ENCODE measurements at places on chromosomes 5 and 9. TPM values are rescaled to one million over a fixed set of nuclear protein-coding genes. Genes with fewer than 3 reads are reported as not detected.
A peak's percentile ranks its signal among the peaks of the same experiment; 100 is the strongest.

Gene IL4
- not detected for total RNA-seq

DNA sequence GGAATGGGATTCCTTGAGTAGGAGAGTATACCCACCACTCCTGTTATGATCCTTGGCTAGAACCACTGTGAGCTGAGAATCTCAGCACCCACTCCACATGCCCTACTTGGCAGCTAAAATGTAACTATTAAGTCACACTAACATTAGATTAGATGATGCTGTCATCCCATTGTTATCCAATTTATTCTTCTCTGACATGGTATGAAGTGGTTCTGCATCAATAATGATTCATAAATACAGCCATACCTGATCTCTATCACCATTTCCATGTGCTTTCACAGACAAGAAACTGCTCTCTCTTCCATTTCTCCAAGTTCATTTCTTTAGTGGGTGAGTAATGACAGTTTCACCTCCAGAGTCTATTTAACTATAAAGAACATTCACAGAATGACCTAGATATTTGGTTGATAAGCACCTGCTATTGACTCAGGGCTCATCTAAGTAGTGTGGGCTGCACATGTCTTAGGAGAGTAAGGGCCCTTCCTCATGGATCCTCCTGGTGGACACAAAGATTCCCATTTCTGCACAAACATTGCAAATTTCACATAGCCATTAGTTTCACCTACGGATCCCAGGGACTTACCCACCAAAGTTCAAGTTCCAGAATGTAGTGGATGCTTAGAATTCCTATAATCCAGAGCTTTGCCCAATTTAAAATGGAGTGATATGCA is 187.9 kb downstream of the EBF1 start:
- H3K4me1 ChIP-seq: no peaks in the 10 kb centered on the region
- no peaks in the 10 kb centered on the region for H3K27me3 ChIP-seq
- H3K4me3 ChIP-seq: no peak overlapping the region
- no peak overlapping the region for H3K27ac ChIP-seq
- no peak for DNase-seq

GRCh38 chr5:8751971-8752370 is 793.9 kb downstream of the SEMA5A start:
- no peak for DNase-seq
- no peaks in the 10 kb centered on the region for H3K4me1 ChIP-seq
- H3K4me3 ChIP-seq: no peak overlapping the region
- no peaks in the 10 kb centered on the region for H3K27me3 ChIP-seq

Gene CAMK4
- total RNA-seq: 4.7 TPM

Gene CCDC171
- total RNA-seq: 5.1 TPM

GRCh38 chr5:179765400-179765799 is 28.4 kb upstream of the LTC4S start:
- H3K27ac ChIP-seq: peak overlapping the region; percentile 20
- no peaks in the 10 kb centered on the region for H3K27me3 ChIP-seq
- H3K4me1 ChIP-seq: peaks cover 32% of the 10 kb centered on the region
- peak overlapping the region; percentile 35 for H3K4me3 ChIP-seq
- peaks cover 2% of the 10 kb centered on the region for H3K36me3 ChIP-seq
- no peak for DNase-seq

DNA sequence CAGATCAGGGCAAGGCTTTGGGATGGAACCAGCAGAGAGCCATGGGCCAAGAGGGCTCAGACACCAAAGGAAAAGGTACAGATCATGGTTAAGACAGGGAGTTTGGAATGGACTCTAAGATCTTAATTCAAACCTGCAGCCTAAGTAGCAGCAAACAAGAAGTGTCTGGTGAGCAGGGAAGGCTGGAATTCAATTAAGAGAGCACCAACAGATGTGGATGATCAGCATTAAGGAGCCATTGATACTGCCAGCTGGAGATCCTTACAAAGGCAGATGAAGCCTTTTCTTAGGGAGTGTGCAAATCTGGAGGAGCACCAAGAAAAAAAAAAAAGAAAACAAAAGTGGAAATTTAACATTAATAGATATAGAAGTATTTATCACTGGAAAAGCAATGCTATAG is 516.8 kb downstream of the RASEF start:
- H3K27me3 ChIP-seq: no peaks in the 10 kb centered on the region
- DNase-seq: peak; percentile 74
- H3K4me1 ChIP-seq: no peaks in the 10 kb centered on the region

GRCh38 chr5:7434914-7435313 is 39.0 kb downstream of the ADCY2 start:
- no peaks in the 10 kb centered on the region for H3K27me3 ChIP-seq
- H3K4me1 ChIP-seq: no peaks in the 10 kb centered on the region
- H3K36me3 ChIP-seq: no peaks in the 10 kb centered on the region
- H3K4me3 ChIP-seq: no peak overlapping the region
- no peak overlapping the region for H3K27ac ChIP-seq
- no peak for DNase-seq

GRCh38 chr5:168706655-168707069 is 127.5 kb upstream of the PANK3 start:
- H3K27me3 ChIP-seq: no peaks in the 10 kb centered on the region
- H3K4me1 ChIP-seq: no peaks in the 10 kb centered on the region
- no peak for DNase-seq
- H3K4me3 ChIP-seq: no peak overlapping the region
- no peak overlapping the region for H3K27ac ChIP-seq

Gene ALAD
- 35.4 TPM for total RNA-seq

DNA sequence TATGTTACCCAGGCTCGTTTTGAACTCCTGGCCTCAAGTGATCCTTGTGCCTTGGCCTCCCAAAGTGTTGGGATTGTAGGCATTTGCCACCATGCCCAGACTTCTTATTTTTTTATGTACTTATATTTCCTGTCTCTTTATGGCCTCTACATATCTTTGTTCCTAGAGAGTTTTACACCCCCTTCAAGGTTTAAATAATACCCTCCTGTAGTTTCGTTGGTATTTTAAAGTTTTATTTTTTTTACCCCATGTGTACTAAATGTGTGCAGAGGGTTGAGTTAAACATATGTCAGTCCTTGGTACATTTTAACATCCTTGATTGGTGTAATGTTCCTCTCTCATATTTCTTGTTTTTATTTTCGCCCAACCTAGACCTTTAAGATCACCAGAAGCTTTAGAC is 29.4 kb downstream of the OCLN start:
- DNase-seq: no peak
- no peaks in the 10 kb centered on the region for H3K27me3 ChIP-seq
- no peaks in the 10 kb centered on the region for H3K36me3 ChIP-seq

DNA sequence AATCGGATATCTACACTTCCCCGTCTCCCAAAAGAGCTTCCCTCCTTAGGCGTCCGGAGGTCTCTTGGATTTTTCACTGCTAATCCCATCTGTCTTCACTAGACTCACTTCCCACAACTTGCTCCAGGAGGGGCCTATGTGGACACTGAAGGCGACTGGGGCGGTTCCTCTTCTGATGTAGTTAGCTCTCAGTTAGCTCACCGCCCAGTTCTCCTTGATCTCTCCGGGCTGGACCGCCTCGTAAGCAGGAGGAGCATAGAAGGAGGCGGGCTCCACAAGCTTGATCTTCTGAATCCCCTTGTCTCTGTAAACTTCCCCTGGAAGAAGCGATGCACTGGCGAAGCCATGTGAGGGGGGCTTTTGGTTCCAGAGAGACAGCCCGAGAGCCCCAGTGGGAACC is 112.0 kb upstream of the SELENOP start:
- no peaks in the 10 kb centered on the region for H3K27me3 ChIP-seq
- H3K4me3 ChIP-seq: no peak overlapping the region
- no peak overlapping the region for H3K27ac ChIP-seq
- no peak for DNase-seq
- no peaks in the 10 kb centered on the region for H3K4me1 ChIP-seq

Gene ABO
- total RNA-seq: 29.0 TPM

Gene MEIKIN
- total RNA-seq: 0.63 TPM

Gene TRMO
- total RNA-seq: 20.3 TPM

Data from kidney (tissue), 22 donors.